ENCODE measurements at places on chromosomes 5 and 9. TPM values are rescaled to one million over a fixed set of nuclear protein-coding genes. Genes with fewer than 3 reads are reported as not detected.

The PFN3 gene
- total RNA-seq = not detected

The MCTP1 gene
- total RNA-seq = 1.5 TPM

The F2RL1 gene
- 3.1 TPM for total RNA-seq

The SPATA31D1 gene
- not detected for total RNA-seq

The DIAPH1 gene
- total RNA-seq = 16.3 TPM

The PLPP6 gene
- total RNA-seq = 4.6 TPM

The AFAP1L1 gene
- 10.8 TPM for total RNA-seq

The PNPLA7 gene
- 5.4 TPM for total RNA-seq

The KIAA1958 gene
- 2.9 TPM for total RNA-seq

The GTF3C4 gene
- 16.4 TPM for total RNA-seq

The XRCC4 gene
- 27.7 TPM for total RNA-seq

- DNase-seq = peak; percentile 53
Observed at GRCh38 chr9:27118916-27119315, 9.9 kb downstream of the TEK start.

DNA sequence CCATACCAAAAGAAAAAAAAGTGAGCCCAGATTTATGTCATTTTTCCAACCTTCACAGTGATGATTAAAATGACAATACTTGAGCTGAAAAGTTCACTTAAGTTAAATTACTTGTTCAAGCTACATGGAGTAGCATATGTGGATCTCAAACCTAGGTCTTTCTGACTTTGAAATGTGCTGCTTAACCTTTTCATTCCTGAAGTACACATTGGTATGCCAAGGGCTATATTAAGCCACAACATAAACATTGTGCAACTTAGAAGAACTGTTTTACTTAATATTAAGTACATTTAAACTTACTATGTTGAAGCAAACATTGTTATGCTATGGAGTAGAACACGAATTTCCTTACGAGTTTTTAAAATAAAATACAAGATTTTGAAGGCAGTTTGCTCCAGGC is 105.0 kb downstream of the GIN1 start:
- DNase-seq = peak; percentile 16

- no peak for DNase-seq
Observed at GRCh38 chr5:30661730-30662129, 531.8 kb upstream of the CDH6 start.

GRCh38 chr5:17896605-17897004 is 262.3 kb downstream of the TAF11L14 start:
- DNase-seq = peak; percentile 0

DNA sequence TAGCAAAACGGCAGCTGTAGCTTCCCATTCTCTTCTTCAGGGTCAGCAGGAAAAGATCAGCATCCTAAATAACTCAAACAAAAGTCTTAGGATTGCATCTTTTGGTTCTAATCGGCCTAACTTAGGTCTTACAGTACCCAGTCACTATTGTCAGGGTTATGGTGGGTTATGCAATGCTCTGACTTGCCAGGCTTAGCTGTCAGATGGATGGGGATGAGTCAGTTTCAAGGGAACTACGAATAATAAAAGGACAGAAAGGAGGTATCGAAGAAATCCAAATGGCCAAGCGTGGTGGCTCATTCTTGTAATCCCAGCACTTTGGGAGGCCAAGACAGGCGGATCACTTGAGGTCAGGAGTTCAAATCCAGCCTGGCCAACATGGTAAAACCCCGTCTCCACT is 46.5 kb downstream of the PPP1R2B start:
- DNase-seq = no peak

DNA sequence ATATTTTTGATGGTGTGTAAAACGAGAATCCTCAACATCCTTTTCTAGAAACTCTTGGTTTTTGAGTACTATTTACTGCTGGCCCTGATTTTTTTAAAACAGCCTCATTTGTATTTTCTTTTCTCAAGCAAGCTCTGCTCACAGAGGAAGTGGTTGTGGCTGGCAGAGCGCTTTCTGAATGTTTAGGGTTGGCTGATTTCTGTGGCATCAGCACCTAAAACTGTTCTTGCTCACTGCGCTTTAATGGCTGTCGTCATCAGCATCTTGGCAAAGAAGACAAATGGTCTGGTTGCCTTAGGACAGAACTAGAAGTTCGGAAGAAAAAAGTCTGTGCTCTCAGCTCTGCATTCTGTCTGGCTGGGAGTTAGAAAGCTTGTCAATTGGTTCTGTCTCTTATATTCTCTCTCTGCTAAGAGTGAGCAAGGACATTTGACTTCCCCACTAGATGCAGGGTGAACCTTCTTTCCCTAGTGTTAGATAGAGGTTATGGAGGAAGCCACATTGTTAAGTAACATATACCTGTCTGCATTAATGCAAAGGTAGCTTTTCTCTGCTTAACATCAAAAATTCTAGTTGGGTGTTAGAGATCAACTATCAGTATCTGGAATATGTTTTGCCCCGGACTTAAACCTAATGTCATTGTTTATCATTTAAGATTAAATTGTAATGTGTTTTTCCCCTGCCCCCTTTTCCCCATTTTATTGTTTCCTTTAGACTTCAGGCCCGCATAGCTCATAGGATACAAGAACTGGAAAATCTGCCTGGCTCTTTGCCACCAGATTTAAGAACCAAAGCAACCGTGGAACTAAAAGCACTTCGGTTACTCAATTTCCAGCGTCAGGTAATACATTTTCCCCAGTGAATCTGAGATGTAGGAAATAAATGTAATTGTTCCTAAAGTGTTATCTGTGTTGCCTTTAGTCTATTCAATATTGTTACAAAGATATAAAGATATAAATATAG is 39.0 kb downstream of the SMARCA2 start:
- peak; percentile 81 for DNase-seq

- DNase-seq = no peak
Observed at GRCh38 chr5:150862070-150862469, 15.7 kb downstream of the IRGM start.

GRCh38 chr9:100690438-100690837 is 112.6 kb downstream of the CAVIN4 start:
- DNase-seq = no peak

GRCh38 chr9:116387934-116388698 is 234.5 kb downstream of the PAPPA start:
- DNase-seq = no peak

GRCh38 chr9:137956688-137957385 is 79.3 kb downstream of the CACNA1B start:
- no peak for DNase-seq

- DNase-seq = no peak
Observed at GRCh38 chr5:19694949-19695611, 292.9 kb downstream of the CDH18 start.

GRCh38 chr5:65047948-65048690 is 279.4 kb downstream of the CWC27 start:
- DNase-seq = no peak

- DNase-seq = peak; percentile 87
Observed at GRCh38 chr9:88776717-88777497, 214.4 kb upstream of the S1PR3 start.

GRCh38 chr9:106828070-106828469 is 34.9 kb upstream of the ZNF462 start:
- DNase-seq = no peak

DNA sequence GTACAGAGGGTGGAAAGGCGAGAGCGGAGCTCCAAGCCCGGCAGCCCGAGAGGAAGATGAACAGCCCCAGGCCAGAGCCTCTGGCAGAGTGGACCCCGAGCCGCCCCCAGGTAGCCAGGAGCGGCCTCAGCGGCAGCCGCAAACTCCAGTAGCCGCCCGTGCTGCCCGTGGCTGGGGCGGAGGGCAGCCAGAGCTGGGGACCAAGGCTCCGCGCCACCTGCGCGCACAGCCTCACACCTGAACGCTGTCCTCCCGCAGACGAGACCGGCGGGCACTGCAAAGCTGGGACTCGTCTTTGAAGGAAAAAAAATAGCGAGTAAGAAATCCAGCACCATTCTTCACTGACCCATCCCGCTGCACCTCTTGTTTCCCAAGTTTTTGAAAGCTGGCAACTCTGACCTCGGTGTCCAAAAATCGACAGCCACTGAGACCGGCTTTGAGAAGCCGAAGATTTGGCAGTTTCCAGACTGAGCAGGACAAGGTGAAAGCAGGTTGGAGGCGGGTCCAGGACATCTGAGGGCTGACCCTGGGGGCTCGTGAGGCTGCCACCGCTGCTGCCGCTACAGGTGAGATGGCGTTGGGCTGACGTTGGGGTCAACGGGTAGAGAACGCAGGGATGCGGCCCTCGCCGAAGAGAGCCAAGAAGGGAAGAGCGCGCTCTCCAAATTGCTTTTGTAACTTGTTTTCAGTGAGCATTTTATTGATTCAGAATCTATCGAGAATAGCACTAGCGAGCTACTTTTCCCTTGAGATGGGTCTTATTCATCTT is at the start of gene PTGER4:
Gene PTGER4, plus strand, starts transcription at position 3 of the 769 bp plus-strand sequence. CDS start 1,079 bp downstream, outside the sequence.
- DNase-seq = no peak

GRCh38 chr9:124415852-124416484 is 726 bp upstream of the PSMB7 start:
- DNase-seq = no peak

DNA sequence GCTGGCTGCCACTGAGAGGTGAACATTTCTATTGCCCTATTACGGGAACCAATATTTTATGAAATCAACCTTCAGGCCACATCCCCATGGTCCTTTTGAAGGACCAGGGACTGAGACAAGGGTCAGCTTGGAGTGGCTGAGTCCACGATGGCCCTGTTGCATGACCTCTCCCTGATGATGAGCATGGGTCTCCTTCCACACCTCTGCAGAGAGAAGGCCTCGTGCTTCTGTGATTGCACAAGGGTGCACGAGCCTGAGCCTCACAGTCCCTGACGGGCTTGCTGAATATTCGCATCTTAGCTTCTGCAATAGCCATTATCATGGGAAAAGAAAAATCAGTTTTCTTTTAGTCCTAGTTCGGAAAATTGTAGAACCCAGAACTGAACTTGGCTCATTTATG is 255.0 kb upstream of the IRX2 start:
- no peak for DNase-seq

- DNase-seq = no peak
Observed at GRCh38 chr9:82998409-82998808, 64.5 kb downstream of the RASEF start.

DNA sequence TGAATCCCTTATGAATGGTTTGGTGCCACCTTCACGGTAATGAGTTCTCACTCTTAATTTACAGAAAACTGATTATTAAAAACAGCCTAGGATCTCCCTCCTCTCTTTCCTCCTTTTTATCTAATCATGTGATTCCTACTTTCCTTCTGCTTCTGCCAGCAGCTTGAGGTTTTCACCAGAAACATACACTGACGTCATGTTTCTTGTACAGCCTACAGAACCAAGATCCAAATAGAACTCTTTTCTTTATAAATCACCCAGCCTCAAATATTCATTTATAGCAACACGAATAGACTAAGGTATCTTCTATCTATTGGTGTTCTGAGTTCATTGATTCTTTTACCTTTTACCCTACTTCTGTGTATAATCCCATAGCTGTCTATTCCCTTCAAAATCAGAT is 388.9 kb upstream of the CDH10 start:
- DNase-seq = no peak

DNA sequence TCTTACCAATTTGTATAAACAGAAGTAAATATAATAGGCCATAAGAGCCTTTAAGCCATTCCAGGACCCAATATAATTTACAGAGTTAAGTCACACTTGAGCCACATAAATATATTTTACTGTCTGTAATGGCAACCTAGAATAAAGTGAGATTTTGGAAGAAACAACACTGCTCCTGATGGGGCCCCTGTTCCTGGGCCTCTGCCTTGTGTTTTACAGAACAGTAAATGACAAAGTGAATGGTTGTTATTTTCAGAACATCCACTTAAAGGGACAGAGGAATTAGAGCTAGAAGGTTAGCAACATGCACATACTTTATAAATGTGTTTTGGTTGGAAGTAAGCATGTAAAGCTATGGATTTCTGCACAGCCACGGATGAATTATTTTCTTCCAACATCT is 3.6 kb downstream of the PTGER4 start:
- DNase-seq = no peak

DNA sequence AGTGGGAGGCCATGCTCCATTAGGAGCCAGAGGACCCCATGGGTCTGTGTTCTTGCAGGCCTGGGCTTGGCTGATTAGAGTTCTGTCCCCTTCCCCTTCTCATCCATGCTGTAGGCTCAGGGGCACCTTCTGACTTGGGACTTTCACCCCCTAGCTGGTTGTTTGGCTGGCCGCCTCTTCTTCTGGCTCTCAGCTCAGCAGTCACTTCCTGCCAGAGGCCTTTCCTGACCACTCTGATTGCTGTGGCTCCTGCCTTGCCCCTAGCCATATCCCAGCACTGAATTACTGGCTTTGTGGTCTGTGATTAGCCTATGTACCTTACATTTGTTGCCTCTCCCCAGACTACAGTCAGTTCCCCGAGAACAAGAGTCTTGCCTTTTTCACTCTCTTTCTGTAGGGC is 14.6 kb downstream of the ENTREP1 start:
- no peak for DNase-seq

- DNase-seq = no peak
Observed at GRCh38 chr9:114496011-114496410, 9.3 kb downstream of the WHRN start.

DNA sequence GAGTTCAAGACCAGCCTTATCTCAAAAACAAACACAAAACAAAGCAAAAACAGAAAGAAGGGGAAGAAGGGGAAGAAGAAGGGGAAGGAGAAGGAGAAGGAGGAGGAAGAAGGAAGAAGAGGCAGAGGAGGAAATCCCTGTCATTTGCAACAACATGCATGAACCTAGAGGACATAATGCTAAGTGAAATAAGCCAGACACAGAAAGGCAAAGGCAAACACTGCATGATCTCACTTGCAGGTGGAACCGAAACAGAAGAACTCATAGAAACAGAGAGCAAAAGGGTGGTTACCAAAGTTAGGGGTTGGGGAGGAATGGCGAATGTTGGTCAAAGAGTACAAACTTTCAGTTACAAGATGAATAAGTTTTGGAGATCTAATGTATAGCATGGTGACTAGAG is 135.4 kb downstream of the UGCG start:
- no peak for DNase-seq

DNA sequence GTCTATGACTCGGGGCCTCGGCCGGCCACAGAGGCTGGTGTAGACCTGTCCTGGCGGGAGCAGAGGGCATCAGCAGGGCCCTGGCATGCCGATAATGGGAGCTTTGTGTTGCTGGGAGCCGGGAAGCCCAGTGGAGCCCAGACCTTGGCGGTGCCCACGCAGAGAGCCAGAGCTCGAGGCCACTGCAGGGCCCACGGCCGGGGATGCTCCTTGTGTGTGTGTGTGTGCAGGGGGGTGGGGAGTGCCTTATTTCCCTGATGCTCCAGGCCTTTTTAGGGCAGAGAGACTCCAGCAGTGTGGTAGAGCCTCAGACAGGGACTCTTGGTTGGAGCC is 5.4 kb upstream of the SLC6A18 start:
- DNase-seq = no peak

DNA sequence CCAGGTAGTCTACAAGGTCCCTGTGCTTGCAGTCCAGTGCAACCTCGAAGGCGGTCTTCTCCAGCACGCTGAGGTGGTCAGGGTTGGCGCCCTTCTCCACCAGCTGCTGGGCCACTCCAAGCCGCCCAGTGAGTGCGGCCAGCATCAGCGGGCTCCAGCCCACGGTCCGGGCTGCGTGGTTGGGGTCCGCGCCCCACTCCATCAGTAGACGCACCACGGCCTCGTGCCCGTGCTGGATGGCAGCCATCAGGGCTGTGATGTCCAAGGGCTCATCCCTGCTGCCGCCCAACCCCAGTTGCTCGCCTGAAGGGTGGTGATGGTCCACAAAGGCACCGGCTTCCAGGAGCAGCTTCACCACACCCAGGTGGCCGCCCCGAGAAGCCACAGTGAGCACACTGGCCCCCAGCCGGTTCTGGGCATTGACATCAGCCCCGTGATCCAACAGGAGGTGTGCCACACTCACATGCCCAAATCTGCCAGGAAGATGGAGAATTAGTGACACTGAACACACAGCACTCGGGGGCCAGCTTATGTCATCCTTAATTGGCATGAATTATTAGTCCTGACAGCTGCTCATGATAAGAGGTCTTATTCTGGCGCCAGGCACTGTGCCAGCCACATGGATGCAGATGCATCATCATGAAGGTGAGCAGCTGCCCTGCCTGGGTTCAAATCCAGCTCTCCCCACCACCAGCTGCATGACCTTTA is 6.1 kb downstream of the ANKS6 start:
- peak; percentile 12 for DNase-seq
